ENCODE measurements at places on chromosomes 3 and 15. TPM values are rescaled to one million over a fixed set of nuclear protein-coding genes. Genes with fewer than 3 reads are reported as not detected.

Gene LINGO1
- 10.5 TPM for total RNA-seq

Gene GTPBP8
- total RNA-seq: 14.4 TPM

Gene PLA2G4D
- not detected for total RNA-seq

Gene SLC12A1
- total RNA-seq: not detected

Data from A549 treated with Hydrocortisone at 1 μM for 4 hours (cell line).